T-helper 22 cell (primary cell): ENCODE measurements at places on chromosomes 13 and 19.

DNA sequence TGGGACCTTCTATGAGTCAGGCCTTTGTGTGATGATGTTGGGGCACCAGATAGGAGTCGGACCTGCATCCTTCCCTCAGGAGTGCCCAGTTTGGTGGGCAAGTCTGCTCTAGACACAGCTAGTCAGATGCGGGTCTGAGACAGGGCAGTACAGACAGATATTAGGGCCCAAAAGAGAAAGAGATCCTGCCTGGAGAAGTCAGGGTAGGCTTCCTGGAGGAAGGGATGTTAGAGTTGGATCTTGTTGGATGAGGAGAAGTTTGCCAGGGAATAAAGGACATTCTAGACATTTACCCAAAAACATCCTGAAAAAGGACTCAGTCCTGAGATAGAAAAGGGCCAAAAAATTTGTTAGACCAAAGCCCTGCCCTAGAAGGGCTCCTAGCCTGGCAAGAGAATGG, 17.2 kb downstream of the VRK3 start:
- DNase-seq, result no peak

DNA sequence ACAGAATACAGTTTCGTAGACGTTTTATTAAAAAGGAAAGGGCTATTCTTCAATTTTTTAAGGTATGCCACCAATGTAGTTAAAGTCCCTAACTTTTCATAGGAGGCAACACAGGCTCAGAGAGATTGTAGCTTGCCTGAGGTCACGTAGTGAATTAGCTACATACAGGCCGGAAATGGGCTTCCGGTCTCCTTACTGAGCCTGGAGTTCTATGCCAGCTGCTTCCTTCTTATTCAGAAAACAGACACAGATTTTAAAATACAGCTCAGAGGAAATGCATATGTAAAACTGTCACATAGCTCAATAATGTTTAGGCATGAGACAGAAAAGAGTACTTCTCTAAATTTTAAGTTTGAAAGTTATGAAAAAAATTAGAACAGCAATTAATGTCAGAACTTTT, 85.4 kb upstream of the TUBA3C start:
- DNase-seq, result no peak

GRCh38 chr19:5148794-5149190, 179.9 kb downstream of the KDM4B start:
- no peak for DNase-seq

- DNase-seq, result no peak
Observed at GRCh38 chr13:111521030-111521429, 200.6 kb downstream of the TEX29 start.

DNA sequence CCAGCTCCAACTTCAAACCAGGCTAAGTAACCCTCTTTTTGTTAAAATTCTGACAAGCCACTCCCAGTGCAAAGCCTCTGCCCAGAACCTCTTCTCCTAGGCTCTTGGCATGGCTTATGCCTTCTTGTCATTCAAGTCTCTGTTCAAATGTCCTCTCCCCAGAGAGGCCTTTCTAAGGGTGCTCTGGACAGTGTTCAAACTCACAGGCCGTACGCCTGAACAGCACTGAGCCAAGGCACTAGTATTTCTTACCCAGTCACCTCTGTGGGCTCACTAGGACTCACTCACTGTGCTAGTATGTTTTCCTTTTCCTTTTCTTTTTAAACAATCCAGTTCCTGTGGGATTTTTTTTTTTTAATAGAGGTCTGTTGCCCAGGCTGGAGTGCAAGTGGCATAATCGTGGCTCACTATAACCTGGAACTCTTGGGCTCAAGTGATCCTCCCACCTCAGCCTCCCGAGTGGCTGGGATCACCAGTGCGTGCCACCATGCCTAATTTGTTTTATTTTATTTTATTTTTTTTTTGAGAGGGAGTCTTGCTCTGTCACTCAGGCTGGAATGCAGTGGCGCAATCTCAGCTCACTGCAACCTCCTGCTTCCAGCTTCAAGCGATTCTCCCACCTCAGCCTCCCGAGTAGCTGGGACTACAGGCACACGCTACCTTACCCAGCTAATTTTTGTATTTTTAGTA, 2.3 kb upstream of the ASF1B start:
- no peak for DNase-seq

GRCh38 chr13:76651286-76651685, 234.9 kb downstream of the KCTD12 start:
- DNase-seq, result no peak

DNA sequence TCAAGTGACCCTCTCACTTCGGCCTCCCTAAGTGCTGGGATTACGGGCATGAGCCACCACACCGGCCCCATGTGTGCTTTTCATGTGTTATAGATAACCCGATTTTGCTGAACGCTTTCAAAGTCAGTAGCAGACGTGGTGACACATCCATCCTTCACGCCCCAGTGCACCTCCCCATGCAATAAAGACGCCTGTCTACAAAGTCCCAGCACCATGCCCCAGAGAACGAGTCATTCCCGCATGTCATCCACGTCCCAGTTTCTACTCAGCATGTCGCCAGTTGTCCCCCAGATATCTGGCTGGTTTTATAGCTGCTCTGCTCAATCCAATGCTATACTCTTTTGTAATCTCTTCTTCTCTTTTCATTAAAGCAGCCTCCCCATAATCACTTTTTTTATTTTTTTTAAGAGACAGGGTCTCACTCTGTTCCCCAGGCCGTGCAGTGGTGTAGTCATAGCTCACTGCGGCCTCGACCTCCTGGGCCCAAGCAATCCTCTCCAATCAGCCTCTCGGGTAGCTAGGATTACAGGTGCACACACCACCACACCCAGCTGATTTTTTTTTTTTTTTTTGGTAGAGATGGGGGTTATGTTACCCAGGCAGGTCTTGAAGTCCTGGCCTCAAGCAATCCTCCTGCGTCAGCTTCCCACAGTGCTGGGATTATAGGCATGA, 42.5 kb downstream of the DNM2 start:
- peak; percentile 45 for DNase-seq

- no peak for DNase-seq
Observed at GRCh38 chr13:49858178-49858856, 65.8 kb upstream of the KPNA3 start.

- DNase-seq, result no peak
Observed at GRCh38 chr13:59230484-59231264, 933.1 kb downstream of the DIAPH3 start.

DNA sequence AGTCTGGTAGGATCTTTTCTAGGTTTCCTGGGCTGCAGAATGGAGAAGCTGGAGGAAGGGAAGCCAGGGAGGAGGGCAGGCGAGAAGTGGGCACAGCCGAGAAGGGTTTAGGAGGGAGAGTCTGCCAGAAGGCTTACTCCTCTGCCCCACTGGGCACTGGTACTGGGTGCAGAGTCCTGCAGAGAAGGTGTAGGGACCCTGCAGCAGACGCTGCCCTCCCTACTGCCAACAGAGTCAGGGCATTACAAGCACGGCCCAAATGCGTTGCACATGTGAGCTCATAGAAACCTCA, 726 bp upstream of the PEPD start:
- no peak for DNase-seq

DNA sequence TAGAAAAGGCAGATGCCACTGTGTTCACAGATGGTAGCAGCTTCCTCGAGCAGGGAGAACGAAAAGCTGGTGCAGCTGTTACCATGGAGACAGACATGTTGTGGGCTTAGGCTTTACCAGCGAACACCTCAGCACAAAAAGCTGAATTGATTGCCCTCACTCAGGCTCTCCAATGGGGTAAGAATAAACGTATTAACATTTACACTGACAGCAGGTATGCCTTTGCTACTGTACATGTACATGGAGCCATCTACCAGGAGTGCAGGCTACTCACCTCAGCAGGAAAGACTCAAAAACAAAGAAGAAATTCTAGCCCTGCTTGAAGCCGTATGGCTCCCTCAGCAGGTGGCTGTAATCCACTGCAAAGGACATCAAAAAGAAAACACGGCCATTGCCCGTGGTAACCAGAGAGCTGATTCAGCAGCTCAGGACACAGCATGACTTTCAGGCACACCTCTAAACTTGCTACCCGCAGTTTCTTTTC, 197.7 kb downstream of the ZNF737 start:
- no peak for DNase-seq

GRCh38 chr19:45780146-45780447, 2.2 kb downstream of the DMPK start:
- no peak for DNase-seq

- no peak for DNase-seq
Observed at GRCh38 chr13:94712287-94712811, at the start of gene SOX21. SOX21 (minus strand) TSS chr13:94712545; CDS start chr13:94712049, 496 bp downstream.

- DNase-seq, result no peak
Observed at GRCh38 chr19:39557811-39558623, 18.1 kb upstream of the EID2 start.

GRCh38 chr13:108669381-108669780, 40.0 kb downstream of the MYO16 start:
- no peak for DNase-seq

DNA sequence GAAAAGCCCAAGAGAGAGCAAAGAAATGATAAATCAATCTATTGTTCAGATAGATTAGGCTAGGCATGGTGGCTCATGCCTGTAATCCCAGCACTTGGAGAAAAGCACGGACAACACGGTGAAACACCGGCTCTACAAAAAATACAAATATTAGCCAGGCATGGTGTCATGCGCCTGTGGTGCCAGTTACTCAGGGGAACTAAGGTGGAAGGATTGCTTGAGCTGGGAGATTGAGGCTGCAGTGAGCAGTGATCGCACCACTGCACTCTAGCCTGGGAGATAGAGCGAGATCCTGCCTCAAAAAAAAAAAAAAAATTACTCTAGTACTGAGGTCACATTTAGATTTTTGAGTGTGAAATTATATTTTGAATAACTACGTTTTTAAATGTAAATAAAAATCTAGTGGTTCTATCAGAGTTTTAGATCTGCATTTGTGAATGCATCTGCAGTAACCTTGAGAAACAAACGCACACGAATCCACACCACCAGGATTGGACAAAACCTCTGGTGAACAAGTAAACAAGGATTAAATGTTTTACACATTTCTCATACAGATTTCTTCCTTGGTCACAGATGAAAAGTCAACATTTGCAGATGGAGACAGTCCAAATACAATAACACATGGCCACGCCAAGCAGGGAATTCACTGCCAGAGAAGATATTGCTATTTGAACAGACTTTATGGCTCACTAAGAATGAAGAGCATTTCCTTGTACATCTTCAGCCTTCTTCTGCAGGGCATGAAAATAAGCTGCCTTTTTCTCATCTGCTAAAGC, 917.6 kb downstream of the PCDH9 start:
- no peak for DNase-seq

DNA sequence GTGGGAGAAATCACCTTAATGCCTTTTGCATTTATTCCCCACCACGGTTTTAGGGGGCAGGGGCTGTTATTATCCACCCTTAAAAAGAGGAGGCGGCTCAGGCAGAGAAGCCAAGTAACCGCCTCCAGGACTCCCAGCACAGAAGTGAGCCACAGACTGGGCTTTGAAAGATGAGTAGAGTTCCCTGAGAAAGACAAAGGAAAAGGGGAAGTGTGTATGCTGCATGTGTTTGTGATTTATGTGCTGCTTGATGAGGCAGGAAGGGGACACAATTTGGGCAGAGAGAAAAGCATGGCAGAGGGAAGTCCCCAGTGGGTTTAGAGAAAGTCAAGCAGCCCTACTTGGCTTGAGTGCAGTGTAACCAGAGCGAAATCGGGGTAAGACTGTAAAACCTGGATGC, 85.0 kb downstream of the DOCK9 start:
- DNase-seq, result no peak

DNA sequence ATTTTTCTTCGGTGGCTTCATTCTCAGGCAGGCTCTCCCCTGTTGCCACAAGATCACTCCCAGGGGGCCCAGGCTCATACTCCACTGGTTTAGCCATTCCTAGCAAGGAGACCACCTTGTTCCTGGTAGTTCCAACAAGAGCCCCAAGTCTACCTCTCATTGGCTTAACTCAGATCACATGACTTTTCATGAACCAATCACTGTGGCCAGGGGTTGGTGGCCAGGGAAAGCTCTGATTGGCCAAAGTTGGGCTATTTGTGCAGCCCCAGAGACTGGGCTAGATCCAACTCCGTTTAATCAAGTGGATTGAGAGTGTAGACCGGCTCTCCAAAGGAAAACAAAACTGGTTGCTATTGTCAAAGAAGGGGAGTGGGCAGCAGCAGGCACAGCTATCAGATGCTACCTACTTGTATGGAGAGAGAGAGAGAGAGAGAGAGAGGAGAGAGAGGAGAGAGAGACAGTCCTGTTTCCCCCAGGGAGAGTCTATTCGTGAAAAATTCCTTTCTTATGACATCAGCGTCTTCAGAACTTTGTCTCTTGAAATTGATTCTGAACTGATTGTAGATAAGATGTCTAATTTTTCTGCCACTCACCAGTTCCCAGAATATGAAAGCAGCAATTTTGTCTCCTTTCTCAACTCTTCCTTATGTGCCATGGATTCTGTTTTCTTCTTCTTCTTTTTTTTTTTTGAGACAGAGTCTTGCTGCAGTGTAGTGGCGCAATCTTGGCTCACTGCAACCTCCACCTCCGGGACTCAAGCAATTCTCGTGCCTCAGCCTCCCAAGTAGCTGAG, 5.9 kb downstream of the CEACAM19 start:
- DNase-seq, result no peak

GRCh38 chr19:14558370-14559066, 13.3 kb downstream of the NDUFB7 start:
- no peak for DNase-seq

DNA sequence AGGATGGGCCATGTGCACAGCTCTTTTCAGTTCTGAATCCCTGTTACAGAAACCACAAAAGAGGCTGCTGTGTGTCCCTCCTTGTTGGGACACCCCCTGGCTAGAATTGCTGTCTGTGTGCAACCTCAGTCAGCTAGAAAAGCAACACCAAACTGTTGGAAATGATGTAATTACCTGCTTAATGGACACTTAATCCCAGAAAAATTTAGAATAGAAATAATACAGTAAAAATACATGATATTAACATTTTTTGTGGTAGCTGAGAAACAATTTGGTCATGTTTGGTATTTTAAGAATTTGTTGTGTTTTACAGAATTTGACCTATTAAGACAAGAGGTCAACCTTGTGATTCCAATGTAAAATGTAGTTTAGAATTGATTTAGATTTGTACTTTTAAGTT, 46.8 kb downstream of the FAM124A start:
- no peak for DNase-seq

GRCh38 chr13:48216204-48216711, 16.7 kb upstream of the ITM2B start:
- DNase-seq, result no peak

DNA sequence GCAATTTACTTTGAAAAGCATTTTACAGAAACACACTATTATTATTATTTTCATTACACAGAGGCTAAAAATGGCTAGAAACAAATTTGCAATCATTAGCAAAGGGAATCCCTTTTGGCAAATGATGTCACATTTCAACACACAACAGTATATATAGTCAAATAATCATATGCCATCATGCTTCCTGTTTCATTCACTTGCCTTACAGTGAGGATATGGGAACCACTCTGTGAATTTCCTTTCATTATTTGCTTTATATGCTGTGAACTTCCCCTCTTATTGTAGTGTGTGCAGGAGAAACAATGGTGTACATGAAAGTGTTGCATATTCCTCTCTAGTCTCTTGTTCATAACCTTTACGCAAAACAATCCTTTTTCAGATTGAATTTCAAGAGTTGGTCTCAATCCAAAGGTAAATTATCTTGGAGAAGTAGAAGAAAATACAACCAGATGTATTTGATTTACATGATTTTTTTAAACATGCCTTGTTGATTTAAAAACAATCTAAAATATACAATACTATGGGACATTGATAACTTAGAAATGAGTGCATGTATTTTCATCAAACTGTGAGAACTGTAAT, 657.3 kb downstream of the EFNB2 start:
- DNase-seq, result no peak
